ENCODE measurements at places on chromosomes 12 and 14.

DNA sequence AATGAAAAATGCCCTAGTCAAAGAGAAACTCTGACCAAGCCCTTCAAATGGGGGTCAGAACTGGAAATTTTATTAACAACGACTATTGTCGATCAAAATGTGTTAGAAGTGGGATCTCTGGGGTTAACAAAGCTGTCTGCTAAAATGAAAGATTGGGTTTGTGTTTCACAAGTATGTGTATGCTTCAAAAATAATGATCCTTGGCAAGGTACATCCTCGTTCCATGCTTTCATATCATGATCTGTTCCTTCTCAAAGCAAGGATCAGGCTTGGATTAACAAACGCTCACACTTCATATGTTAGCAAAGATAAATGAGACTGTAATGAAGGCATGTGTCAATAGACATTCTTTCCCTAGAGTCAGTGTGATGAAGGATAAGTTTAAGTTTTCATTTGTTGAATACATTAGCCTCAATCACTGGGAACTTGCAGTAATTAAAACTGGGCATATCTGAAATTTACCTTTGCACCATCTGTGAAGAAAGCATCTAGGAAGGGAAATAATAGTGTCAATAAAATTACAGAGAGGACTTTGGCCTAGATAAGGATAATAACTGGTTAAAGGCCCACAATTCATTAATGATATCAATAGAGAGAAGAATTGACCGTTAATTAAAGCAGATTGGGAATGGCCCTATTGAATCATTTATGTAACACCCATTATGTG is 91.8 kb downstream of the RIN3 start:
- H3K4me1 ChIP-seq: no peaks in the 10 kb centered on the region
- no peak overlapping the region for H3K27ac ChIP-seq
- H3K36me3 ChIP-seq: no peaks in the 10 kb centered on the region
- no peak for DNase-seq
- no peak overlapping the region for H3K4me3 ChIP-seq
- no peaks in the 10 kb centered on the region for H3K27me3 ChIP-seq

GRCh38 chr12:119446459-119446858 is 111.9 kb downstream of the CCDC60 start:
- no peaks in the 10 kb centered on the region for H3K36me3 ChIP-seq
- H3K4me3 ChIP-seq: no peak overlapping the region
- peaks cover 3% of the 10 kb centered on the region for H3K27me3 ChIP-seq
- DNase-seq: no peak
- no peak overlapping the region for H3K27ac ChIP-seq
- H3K4me1 ChIP-seq: no peaks in the 10 kb centered on the region

- no peaks in the 10 kb centered on the region for H3K27me3 ChIP-seq
- H3K4me1 ChIP-seq: no peaks in the 10 kb centered on the region
- no peaks in the 10 kb centered on the region for H3K36me3 ChIP-seq
- no peak for DNase-seq
- H3K4me3 ChIP-seq: no peak overlapping the region
Measured at GRCh38 chr12:17079251-17079909, 473.4 kb upstream of the LMO3 start.

DNA sequence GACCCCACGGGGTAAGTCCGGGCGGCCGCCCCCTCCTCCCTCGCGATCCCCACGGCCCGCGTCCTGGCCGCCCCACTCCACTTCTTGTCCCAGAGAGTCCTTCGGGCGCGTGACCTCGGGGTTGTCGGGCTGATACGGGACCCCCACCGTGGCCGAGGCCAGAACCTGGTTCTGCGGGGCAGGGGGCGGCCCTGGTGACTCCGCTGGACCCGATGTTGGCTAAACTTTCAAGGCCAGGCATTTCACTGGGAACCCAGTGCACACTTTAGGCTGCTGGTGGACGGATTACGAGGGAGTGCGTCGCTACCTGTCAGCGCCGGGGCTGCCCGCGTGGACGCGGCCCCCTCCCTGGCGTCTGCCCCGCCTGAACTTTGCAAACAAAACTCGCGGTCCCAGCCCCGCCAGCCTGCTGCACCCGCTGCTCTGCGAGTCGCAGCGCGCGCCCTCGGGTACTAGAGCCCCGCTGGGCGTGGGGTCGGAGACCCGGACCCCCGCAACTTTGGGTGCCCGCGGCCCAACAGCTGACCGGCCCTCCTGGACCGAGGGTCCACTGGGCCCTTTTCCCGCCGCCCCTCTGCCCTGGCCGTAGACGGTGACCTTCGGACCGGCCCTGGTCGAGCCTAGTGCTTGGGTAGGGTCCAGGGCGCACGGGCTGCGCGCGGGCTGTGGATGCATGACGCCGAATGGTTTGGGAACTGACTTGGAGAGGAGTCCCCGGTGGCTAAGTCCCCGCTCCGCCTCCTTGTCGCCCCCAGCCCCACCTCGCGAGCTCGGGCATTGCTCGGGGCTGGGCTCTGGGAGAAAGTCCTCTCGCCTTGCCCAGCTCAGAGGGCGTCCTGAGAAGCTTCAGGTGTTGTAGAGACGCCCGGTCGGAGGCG is 624 bp downstream of the RIN3 start:
- H3K4me3 ChIP-seq: peak overlapping the region; percentile 86
- no peaks in the 10 kb centered on the region for H3K4me1 ChIP-seq
- peak overlapping the region; percentile 94 for H3K27ac ChIP-seq
- H3K27me3 ChIP-seq: no peaks in the 10 kb centered on the region
- no peaks in the 10 kb centered on the region for H3K36me3 ChIP-seq

GRCh38 chr12:130617219-130617618 is 98.9 kb downstream of the RIMBP2 start:
- H3K4me3 ChIP-seq: no peak overlapping the region
- H3K27ac ChIP-seq: no peak overlapping the region
- no peaks in the 10 kb centered on the region for H3K4me1 ChIP-seq
- H3K36me3 ChIP-seq: no peaks in the 10 kb centered on the region

DNA sequence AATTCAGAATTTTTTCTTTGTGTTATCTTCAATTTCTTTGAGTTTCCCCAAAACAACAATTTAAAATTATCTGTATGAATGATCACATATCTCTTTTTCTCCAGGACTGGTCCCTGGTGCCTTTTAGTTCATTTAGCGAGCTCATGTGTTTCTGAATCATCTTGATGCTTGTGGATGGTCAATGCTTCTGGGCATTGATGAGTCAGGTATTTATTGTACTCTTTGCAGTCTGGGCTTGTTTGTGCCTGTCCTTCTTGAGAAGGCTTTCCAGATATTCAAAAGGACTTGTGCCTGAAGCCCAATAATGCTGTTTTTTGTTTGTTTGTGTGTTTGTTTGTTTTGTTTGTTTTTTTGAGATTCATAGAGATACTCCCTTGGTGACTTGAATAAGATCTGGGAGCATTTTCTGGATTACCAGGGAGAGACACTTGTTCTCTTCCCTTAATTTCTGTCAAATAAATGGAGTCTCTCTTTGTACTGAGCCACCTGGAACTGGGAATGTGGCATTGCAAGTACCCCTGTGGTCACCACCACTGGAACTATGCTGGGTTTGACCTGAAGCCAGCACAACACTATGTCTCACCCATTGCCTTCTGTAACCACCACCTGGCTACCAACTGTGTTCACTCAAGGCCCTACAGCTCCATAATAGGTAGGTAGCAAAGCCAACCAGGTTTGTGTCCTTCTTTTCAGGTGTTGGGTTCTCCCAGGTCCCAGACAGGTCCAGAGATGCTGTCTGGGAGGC is 56.3 kb downstream of the SLC6A15 start:
- H3K27me3 ChIP-seq: no peaks in the 10 kb centered on the region
- H3K36me3 ChIP-seq: no peaks in the 10 kb centered on the region
- no peak overlapping the region for H3K27ac ChIP-seq
- no peaks in the 10 kb centered on the region for H3K4me1 ChIP-seq
- no peak for DNase-seq
- no peak overlapping the region for H3K4me3 ChIP-seq

GRCh38 chr12:28269851-28270250 is 79.6 kb downstream of the CCDC91 start:
- no peak overlapping the region for H3K27ac ChIP-seq
- no peak for DNase-seq
- H3K27me3 ChIP-seq: no peaks in the 10 kb centered on the region
- no peaks in the 10 kb centered on the region for H3K36me3 ChIP-seq

GRCh38 chr14:90060312-90060964 is 1.4 kb upstream of the KCNK13 start:
- H3K36me3 ChIP-seq: no peaks in the 10 kb centered on the region
- peaks cover 20% of the 10 kb centered on the region for H3K4me1 ChIP-seq
- peak overlapping the region; percentile 7 for H3K4me3 ChIP-seq
- DNase-seq: peak; percentile 49

DNA sequence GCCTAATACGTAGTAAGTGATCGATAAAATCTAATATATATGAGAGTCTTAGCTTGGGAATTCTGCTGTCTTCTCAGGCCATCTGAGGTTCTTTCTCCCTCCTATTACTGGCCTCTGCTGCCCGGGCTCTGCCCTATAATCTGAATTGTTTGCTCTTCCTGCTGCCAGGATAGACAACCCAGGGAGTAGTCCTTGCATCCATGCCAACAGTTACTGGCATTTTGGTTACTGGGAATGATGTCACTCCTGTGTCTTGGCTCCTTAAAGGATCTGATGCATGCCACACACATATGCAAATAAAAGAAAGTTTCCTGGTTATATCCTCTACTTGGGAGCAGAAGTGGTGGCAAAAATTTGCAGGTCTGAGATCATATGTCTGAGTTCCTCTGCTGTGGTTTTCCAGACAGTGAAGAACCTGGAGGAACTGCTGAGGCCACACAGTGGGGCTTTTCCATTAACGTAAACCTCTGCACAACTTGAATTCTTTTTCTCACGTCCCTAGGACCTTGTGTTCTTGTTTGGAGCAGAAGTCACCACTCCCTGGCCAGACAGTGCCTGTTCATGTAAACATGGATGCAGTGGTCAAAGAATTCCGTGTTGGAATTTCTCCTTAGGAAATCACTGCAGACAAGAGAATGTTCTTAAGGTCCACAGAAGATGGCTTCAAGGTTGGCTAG is 320.6 kb upstream of the TBX3 start:
- H3K36me3 ChIP-seq: no peaks in the 10 kb centered on the region
- peaks cover 5% of the 10 kb centered on the region for H3K4me1 ChIP-seq

DNA sequence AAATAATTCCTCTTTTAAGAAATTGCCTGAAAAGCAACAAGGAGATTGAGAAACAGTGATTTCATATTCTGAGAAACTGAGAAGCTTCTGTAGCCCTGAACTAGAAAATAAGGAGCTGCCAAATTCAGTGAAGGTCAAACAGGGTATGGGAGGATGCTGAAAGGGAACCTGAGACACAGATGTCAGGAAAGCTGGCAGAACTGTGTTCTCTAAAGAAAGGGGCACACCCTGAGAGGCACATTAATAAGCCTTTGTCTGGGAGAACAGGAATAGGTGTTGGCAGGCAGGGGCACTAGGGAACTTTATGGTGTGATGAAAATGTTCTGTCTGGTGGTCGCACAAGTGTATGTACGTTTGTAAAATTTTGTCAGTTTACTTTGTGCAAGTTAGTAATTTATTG is 29.6 kb downstream of the VRK1 start:
- DNase-seq: no peak
- no peak overlapping the region for H3K27ac ChIP-seq
- H3K36me3 ChIP-seq: no peaks in the 10 kb centered on the region
- H3K4me1 ChIP-seq: no peaks in the 10 kb centered on the region
